ENCODE measurements at places on chromosomes 5 and 9. TPM values are rescaled to one million over a fixed set of nuclear protein-coding genes. Genes with fewer than 3 reads are reported as not detected.

DNA sequence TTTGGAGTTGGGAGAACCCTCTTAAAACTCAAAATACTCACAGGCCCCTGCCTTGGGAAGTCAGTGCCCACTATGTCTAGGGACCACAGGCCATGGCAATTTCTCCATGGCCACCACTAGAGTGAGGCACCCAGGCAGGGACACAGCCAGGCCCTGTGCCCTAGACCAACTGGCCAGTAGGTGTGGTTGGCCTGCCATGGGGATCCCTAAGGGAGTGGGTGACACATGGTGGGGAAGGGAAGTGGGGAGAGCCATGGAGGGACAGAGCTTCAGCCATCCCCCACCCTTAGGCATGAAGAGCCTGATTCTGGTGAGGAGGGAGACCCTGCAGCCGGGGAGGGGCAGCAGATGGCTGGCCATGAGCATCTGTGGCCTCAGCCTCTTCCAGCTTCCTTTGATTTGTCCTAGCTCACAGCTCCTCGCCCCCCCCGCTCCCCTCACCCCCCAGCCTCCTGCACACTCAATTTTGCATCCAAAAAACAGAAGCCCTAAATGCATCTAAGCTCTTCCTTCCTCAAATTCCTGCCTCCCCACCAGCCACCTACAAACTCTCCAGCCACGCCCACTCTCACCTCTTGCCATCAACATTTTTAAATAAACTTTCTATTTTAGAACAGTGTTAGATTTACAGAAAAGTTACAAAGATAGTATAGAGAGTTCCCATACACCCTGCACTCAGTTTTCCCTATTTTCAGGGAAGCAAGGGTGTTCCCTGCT, 1.6 kb upstream of the DBN1 start:
- DNase-seq, result no peak

- no peak for DNase-seq
Measured at GRCh38 chr5:168413062-168413461, 73.2 kb upstream of the RARS1 start.

- DNase-seq, result no peak
Measured at GRCh38 chr9:109730228-109730627, 49.8 kb upstream of the PALM2AKAP2 start.

The C9 gene
- total RNA-seq, result not detected

The COMMD10 gene
- total RNA-seq, result 33.6 TPM

The TAS2R1 gene
- not detected for total RNA-seq

The C6 gene
- 44.6 TPM for total RNA-seq

Data from left ventricle myocardium superior (tissue), 1 donor.